NK-92 treated with Interleukin-12 subunit alpha and Interleukin-12 subunit beta, amount 100 ng/mL, for 24 hours (cell line): ENCODE measurements at places on chromosomes 3 and 15.

GRCh38 chr15:84929795-84930603 lies 45.5 kb downstream of the SLC28A1 start:
- no peak for DNase-seq

- DNase-seq: no peak
Observed at GRCh38 chr3:74282202-74282601, 332.3 kb downstream of the CNTN3 start.

- no peak for DNase-seq
Observed at GRCh38 chr15:73996267-73996666, 1.8 kb downstream of the PML start.

- peak; percentile 97 for DNase-seq
Observed at GRCh38 chr3:16264708-16265454, at the start of the genes DPH3 and OXNAD1. TSS of gene DPH3 (minus strand) at chr3:16264943. CDS start at chr3:16264876, 67 bp downstream. TSS of gene OXNAD1 (plus strand) at chr3:16265212. CDS start at chr3:16270953, 5,741 bp downstream.

DNA sequence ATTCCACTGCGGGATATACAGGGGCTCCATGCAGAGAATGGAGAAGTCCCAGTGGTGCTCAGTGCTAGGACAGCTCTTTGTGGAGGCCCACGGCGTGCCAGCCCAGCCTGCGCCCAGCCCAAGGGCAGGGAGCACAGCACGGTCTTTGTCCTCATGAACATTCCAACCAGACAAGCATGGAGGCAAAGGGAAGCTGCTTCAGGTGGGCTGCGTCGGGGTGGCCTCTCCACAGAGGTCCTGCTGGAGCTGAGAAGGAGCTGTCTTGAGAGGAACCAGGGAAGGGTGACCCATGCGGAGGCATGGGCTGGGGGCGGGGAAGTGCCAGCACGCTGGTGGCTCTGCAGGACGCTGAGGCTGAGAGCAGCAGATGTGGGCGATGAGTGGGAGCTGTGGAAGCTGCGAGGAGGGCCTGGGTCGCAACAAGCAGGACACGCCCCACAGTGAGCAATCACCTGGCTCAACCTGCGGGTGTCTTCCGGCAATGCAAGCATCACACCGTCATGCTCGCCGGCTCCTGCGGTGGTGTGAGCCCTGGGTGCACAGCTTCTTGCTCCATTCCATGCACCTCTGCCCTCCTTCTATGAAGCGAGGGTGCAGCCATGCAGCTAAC lies 14.0 kb upstream of the KLF15 start:
- no peak for DNase-seq

- DNase-seq: no peak
Observed at GRCh38 chr3:193857996-193858395, 265.0 kb downstream of the OPA1 start.

DNA sequence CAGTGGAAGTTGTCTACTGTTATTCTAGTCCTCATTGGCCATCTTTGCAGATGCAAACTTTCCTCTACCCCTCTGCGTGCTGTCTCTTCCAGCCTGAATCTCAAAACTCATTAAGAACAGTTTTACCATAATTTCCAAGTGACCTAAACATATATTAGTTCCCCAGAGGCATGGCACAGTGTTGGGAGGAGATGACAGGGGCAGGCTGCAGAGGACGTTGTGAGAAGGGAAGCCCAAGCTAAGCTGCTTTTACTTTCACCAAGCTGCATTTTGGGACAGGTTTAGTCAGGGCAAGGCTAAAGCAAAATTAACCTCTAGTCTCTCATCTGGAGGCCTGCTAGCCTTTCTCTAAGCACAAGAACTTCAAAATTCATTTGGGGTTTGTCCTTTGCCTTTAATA lies 318.6 kb upstream of the SATB1 start:
- no peak for DNase-seq

DNA sequence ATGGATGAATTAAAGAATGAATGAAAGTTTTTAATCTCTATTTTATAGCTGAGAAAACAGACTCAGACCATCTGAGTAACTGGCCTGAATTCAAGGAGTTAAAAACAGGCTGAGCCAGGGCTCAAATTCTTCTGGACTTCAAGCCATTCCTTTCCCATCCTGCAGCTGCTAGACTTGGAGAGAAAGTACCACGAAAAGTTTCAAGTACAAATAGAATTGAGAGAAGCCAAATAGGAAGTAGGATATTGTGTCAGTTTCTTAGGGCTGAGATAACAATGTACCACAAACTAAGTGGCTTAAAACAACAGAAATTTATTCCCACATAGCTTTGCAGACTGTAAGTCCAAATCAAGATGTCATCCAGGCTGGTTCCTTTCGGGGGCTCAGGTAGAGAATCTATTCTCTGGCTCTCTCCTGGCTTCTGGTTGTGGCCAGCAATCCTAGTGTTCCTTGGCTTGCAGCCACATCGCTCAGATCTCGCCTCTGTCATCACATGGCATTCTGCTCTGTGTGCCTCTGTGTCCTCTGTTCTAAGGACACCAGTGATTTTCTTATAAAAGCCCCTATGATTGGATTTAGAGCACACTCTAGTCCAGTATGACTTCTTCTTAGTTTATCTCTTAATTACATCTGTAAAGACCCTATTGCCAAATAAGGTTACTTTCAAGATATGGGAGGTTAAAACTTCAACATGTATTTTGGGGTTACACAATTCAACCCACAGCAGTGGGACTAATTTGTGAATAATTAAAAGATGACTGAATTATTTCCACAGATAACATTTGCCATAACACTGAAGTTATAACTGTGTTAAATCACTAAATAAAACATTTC lies 25.7 kb upstream of the GOLIM4 start:
- no peak for DNase-seq

- DNase-seq: no peak
Observed at GRCh38 chr3:180707896-180708295, 28.6 kb upstream of the CCDC39 start.

- no peak for DNase-seq
Observed at GRCh38 chr3:143668924-143669790, 179.1 kb downstream of the SLC9A9 start.

DNA sequence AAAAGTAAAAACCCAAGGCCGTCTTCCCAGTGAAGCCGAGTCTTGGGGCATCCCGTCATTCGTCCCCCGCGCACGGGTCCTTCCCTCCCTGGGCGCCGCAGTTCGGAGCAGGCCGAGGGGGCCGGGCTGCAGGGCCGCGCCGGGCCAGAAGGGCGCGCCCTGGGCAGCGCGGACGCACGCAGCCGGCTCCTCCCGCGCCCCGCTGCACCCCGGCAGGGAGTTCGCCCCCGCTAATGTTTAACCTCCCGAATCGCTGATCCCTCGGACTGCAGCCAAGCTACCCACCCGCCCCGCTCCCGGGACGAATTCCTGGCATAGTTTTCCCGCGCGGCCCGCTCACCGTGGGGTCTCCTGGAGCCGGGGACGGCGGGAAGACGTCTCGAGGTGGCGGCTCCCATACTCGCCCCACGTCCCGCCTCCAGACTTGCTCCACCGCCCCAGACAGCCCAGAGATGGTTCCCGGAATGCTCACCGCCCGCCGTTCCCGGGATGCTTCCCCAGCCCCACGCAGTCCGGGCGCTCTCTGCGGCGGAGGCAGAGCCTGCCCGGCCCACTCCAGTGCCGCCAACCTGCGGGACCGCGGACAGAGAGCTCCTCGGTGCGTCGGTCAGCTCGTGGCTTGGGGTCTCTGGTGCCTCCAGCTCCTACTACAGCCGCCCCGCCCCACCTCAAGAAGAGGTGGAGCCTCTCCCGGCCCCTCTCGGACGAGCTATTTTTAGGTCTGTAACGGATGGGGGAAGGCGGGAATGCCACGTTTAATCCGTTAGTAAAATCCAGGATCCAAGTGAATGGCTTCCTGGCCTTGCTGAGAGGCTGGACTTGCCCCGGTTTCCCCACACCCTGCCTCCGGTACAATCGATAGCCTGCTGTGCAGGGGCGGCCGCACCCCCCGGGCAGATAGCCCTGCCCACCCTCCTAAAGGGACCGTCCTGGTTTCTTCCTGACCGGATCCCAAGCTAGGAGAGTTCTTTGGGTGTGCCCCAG lies at the start of gene DZIP1L:
DZIP1L (minus strand) TSS at position 621 of the 984 bp plus-strand sequence. CDS start 11,637 bp downstream, outside the sequence.
- DNase-seq: no peak

DNA sequence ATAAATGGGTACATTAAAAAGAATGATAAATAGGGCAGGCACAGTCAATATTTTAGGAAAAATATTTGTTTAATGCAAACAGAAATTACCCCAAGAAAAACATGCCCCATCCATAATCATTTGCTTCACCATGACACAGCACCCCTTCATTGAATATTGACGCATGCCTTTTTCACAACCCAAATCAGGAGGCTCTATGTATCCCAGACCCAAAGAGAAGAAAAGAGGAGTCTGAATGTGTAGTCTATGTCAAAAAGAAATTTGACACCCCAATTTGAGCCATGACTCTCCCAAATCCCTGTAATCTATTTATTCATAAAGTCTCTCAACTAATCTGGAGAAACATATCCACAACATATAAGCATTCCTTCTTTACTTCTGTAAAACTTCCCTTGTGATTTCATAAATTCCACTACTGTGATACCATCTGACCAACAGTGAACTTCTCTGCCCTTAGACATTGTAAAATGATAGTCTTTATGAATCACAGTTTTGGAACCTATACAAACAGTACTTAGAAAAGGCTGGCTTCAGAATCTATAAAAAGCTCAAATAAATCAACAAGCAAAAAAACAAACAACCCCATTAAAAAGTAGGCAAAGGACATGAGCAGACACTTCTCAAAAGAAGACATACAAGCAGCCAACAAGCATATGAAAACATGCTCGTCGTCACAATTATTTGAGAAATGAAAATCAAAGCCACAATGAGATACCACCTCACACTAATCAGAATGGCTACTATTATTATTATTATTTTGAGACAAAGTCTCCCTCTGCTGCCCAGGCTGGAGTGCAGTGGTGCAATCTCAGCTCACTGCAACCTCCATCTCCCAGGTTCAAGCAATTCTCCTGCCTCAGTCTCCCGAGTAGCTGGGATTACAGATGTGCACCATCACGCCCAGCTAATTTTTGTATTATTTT lies 53.4 kb upstream of the XRN1 start:
- no peak for DNase-seq

DNA sequence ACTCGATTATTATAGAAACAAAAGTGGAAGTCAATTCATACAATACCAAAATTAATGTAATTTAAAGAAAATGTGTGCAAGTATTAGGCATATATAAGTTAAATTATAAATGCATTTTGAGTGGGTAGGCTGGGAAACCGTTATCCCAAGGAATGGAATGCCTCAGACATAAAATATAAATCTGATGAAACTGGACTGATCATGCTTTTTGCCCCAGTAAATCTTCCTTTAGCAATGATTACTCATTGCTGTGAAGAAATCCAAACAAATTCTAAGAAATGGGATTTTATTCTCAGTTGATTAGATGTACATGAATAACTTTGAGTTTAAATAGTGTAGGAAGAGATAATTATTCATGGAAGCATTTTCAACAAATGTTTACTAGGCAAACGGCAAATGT lies 185.5 kb upstream of the KCNMB2 start:
- no peak for DNase-seq

DNA sequence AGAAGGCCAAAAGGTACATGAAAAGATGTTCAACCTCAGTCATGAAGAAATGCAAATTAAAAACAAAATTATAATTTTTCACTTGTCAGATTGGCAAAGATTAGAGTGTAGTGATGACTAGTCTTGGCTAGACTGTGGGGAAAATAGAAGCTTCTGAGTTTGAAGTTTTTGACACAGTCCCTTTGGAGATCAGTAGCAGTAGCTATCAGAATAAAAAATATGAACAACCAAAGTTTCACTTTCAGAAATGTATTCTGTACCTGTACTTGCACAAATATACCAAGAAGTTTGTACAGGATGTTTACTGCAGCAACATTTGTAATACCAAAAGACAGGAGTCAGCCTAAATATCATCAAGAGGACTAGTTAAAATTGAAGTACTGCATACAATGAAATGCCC lies 14.1 kb downstream of the ATP2C1 start:
- DNase-seq: no peak

DNA sequence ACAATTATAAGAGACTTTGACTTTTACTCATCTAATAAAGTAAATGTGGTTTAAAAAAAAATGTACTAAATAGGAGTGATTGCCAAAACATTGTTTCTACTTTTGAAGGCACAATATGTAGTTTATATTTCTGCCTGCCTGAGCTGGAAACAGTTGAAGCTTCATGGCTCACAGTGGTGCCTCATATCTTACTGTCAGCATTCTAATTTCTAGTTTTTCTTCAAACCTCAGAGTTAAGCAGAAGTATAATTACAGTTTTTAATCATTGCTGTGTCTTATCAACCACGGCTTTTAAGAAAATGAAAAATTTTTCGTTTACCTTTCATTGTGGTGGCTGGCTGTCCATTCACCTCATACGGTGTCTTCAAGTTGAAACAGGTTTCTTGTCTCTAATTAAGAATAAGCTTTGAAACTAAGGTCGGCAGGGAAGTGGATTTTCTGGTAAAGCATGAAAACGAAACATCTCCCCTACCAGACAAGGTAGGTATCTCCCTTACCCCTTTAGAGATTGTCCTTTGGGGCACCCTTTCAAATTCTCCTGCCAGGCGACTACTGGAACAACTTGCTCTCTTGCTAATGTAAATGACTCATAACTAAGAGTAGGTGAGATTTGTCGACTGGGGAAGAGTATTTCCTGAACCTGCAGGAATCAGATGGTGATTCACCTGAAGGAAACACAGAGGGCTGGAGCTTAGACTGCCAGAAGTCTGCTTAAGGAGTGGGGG lies at the start of gene GPR87:
GPR87 (minus strand) TSS at position 554 of the 725 bp plus-strand sequence. CDS start 16,720 bp downstream, outside the sequence.
- no peak for DNase-seq

DNA sequence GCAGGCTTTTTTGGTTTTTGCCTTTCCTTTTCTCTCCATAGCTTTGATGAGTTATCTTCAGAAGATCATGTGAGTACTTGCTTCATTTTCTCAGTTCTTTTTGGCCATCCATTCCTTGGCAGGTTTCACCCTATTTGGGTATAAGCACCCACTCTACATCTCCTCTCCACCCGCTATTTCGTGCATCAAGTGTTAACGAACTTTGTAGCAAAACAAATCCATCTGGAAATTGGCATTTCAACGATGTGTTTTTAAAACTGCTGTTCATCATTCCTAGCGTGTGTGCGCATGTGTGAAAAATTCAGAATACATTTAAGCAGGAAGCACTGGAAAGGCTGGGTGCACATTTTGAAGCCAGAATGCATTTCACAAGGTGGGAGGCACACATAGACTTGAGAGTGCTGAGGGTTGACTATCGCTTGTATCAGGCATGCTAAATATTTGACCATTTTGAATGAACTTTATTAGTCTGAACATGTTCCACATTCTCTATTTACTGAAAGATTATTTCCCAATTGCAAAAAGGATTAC lies 89.7 kb upstream of the FHIT start:
- DNase-seq: no peak
